ENCODE measurements at places on chromosomes 7 and 10.

GRCh38 chr10:126434235-126434634 is 46.0 kb upstream of the ADAM12 start:
- no peak for DNase-seq

- DNase-seq = no peak
Observed at GRCh38 chr10:71442859-71443570, 46.3 kb downstream of the CDH23 start.

DNA sequence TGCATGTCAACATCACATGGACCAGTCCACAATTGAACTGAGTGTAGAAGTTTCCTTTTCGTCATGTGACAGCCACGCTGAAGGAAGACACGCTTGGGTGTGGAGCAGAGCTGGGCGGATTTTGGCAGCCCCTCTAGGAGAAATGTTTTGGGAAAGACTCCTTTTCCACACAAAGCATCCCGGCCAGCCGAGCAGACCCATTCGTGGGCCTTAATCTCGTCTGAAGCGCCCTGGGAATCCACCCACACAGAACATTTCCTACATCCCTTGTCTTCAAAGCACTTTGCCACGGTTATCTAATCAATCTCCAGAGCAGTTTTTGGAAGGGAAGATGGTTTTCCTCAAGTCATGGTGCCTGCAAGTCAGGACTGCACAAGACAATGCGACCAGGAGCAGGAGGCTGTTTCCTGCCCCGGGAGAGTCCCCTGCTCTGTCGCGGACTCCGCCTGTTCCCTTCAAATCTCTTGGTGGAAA is 8.4 kb upstream of the IFT22 start:
- no peak for DNase-seq

- DNase-seq = no peak
Observed at GRCh38 chr7:33592718-33593117, 312.6 kb upstream of the BMPER start.

GRCh38 chr7:86913709-86914108 is 145.7 kb downstream of the ELAPOR2 start:
- DNase-seq = peak; percentile 3

DNA sequence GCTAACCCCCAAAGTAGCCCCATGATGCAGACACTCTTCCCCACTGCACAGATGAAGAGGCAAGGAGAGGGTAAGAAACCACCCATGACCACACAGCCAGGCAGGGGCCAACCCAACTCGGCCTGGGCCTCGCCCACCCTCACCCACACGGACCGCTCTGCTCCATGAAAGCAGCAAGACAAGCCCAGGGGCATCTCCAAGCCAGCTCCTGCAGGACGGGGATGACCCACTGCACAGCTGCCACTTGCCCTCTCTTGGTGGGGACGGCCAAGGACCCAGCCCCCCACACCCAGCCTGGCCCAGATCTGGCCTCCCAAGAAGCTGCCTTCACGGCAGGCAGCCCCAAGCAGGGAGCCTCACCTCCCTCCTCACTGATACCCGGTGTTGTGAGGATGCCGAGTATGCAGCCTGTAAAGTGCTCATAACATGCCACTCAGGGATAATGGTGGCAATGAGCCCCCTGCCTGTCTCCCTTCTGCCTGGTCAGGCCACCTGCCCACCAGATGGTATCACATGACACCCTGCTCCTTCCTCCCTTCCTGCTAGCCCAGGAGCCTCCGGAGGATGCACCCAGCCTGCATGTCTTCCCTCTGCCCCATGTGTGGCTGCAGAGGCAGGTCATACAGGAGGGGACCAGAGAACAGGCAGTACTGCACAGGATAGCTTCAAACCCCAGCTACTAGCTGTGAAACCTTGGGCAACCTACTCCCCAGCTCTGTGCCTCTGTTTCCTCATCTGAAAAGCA is 23.3 kb downstream of the OGDHL start:
- no peak for DNase-seq

- peak; percentile 45 for DNase-seq
Observed at GRCh38 chr7:113159746-113160339, 41.5 kb upstream of the SMIM30 start.

DNA sequence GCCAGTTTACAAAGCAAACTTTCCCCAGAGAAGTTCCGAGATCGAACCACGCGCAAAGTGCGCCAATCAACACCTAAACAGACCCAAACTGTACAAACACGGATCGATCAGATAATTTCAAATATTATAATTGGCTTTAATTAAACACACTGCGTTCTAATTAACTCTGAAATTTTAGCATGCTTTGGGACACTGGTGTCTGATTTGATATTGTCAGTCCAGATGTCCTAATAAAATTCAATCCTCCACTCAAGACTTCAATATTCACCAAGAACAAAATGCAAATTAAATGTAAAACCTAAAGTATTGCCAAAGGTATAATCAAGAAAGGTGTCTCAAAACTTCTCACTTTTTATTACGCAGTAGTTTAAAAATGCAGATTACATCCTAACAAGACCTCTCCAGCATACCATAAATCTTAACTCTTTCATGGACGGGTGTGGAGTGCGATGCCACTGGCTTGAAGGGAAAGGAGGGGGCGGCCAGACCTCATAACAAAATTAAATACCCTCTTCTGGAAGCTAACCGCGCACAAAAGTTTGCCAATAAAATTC is 5.9 kb upstream of the EBF3 start:
- no peak for DNase-seq

- peak; percentile 95 for DNase-seq
Observed at GRCh38 chr10:70378122-70378521, 4.3 kb downstream of the LRRC20 start.

DNA sequence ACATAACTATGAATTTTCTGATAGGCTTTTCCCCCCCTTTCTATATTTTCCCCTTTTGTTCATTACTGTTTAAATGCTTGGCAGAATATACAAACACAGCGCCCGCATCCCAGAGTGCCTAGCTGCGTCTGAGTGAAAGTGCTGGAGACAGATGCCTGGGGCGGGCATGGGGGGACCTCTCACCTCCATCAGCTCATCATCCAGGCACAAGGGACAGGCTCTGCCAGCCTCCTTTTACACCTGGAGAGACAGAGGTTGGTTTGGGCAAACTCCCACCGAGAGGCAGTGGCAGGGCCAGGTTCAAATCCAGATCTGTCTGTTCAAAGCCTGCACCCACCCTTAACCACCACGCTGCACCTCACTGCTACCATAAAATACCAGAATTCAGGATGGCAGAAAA is 104.5 kb downstream of the FAM53B start:
- DNase-seq = no peak

DNA sequence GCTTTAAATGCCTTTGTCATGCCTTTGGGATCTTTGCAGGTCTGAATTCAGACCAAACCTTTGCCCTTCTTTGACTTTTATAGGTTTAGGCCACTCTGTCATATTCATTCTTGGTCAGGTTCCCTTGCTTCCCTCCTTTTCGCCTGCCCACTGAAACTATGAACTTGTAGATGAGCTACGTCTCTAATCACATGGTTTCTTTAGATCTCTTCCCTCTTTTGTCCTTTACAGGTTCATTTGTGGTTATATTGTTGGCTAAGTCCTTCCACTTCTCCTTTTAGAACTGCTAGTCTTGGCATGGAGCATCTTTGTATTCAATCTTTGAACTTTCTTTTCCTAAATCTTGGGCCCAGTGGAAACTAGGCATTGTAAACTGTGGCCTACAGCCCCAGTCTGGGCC is 104.0 kb upstream of the ZEB1 start:
- DNase-seq = no peak

GRCh38 chr10:14468726-14469125 is 138.0 kb upstream of the FRMD4A start:
- no peak for DNase-seq

GRCh38 chr7:76008156-76008687 is 13.8 kb upstream of the TMEM120A start:
- DNase-seq = no peak

DNA sequence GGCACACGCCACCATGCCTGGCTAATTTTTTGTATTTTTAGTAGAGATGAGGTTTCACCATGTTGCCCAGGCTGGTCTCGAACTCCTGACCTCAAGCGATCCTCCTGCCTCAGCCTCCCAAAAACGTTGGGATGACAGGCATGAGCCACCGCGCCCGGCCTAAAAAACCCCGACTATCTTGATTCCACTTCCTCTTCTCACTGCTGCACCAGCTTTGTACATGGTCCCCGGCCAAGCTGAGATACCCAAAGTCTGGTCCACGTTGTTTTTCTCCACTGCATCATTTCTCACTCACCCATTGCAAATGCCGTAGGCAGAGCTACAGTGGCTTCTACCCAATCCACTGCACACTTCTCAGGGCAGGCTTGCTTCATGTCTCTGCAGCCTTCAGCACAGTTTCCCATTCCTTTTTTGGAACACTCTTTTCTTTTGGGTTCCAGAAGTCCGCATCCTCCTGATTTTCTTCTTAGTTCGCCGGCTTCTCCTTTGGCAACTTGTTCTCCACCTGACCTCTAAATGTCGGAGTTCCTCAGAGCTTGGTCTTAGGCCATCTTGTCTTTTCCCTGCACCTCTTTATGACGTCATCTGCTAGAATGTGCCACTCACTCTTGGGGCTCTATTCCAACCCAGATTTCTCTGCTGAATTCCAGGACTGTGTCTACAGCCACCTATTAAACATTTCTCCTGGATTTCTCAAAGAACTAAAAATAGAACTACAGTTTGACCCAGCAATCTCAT is 6.0 kb upstream of the GNB2 start:
- DNase-seq = no peak

GRCh38 chr7:608954-609353 is 89.3 kb upstream of the PDGFA start:
- DNase-seq = no peak

DNA sequence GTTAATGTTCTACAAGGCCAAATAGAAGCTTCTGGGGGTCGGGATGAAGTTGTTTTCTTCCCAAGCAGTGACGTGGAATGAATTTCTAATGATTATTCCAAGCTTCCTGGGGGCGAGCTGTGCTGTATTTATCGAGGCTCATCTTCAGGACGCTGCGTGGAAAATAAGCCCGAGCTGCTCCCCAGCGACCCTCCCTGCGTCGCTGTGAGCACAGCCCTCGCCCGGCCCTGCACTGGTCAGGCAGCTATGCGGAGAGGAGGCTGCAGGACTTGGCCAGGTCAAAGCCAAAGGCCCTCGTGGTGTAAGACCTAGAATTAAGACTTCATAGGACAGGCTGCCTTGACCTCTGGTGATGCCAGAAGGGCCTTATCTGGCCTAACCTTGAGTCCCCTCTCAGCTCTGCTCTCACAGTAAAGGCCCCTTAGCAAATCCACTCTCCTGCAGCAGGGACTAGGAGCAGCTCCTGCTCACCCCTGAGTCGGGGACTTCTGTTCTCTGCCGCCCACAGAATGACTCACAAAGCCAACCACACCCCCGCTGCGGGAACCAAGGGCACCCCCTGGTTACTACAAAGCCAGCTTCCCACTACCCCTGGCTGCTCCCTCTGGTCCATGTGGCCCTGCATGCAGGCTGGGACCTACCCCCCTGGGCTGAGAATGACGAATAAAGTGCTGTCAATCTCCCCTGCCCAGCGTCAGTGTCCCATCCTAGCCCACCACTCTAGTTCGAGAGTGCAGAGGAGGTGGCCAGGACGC is 501.6 kb downstream of the TCERG1L start:
- no peak for DNase-seq

DNA sequence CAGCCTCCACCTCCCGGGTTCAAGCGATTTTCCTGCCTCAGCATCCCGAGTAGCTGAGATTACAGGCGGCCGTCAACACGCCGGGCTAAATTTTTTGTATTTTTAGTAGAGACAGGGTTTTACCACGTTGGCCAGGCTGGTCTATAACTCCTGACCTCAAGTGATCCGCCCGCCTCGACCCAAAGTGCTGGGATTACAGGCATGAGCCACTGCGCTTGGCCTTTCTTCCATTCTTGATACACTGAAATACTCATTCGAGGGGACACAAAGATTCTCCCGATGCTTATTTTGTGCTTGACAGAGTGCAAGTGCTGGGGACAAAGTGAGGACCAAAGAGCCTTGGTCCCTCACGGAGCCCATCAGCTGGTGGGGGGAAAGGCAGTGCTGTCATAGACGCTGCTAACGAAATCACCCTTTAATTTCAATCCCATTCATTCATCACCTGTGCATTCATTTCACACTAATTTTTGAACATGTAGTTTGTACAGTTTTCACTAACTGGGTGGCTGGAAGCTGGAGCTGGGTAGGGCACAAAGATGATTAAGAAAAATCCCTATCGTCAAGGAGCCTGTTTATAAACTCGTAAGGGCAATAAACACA is 621 bp upstream of the FAM133B start:
- no peak for DNase-seq

- DNase-seq = peak; percentile 56
Observed at GRCh38 chr10:62454687-62455397, 80.7 kb downstream of the ZNF365 start.

- peak; percentile 79 for DNase-seq
Observed at GRCh38 chr7:147510923-147511322, 1079.6 kb upstream of the C7orf33 start.

DNA sequence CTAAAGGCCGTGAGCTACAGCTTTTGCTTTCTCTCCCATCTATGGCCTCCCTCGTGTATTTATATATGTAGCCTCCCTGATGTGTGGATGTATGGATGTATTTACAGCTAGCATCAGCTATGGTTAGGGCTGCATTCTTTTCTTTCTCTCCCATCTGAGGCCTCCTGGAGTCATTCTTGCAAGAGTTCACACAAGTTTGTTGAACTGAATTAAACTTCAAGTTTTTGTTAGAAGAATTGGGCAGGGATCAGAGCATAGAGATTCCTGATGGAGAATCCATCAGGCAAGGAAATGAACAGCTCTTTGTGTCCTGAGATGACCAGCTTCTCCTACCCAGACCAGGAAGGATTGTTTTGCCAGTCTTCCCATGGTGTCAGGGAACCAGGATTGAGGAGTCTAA is 60.3 kb downstream of the AHCYL2 start:
- DNase-seq = peak; percentile 12

DNA sequence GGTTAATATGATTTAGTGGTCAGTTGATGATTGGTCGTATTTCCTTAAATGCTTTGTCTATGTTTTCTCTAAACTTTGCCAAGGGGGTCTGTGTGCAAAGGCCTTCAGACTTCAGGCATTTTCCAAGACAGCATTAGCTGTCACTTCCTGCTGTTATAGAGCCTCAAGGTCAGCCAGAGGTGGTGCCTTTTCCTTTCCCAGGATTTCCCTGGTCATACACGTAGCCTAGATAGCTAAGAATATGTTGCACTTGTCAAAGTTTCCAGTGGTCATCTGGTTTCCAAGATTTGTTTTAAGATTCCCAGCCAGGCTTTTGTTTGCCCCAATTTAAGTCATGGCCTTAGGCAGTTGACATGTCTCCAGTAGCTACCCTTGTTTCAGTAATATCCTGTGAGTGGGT is 133.2 kb upstream of the IGFBP3 start:
- DNase-seq = no peak

GRCh38 chr7:151890355-151891004 is 13.6 kb upstream of the PRKAG2 start:
- DNase-seq = no peak

DNA sequence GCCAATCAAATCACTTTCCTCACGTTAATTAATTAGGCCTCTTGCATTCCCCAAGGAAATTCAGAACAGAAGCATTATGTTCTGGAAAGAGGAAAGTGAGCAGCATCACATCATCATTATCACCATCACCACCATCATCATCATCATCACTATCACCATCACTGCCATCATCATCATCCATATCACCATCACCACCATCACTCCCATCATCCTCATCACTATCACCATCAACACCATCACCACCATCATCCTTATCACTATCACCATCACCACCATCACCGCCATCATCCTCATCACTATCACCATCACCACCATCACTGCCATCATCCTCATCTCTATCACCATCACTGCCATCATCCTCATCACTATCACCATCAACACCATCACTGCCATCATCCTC is 31.4 kb upstream of the PLXNA4 start:
- DNase-seq = no peak

Data from IMR-90 (cell line).